Activated CD4-positive, alpha-beta T cell treated with anti-CD3 and anti-CD28 coated beads for 36 hours (primary cell): ENCODE measurements at places on chromosomes 2 and 18.

GRCh38 chr18:31636387-31636786 is 44.7 kb downstream of the TTR start:
- DNase-seq = no peak

DNA sequence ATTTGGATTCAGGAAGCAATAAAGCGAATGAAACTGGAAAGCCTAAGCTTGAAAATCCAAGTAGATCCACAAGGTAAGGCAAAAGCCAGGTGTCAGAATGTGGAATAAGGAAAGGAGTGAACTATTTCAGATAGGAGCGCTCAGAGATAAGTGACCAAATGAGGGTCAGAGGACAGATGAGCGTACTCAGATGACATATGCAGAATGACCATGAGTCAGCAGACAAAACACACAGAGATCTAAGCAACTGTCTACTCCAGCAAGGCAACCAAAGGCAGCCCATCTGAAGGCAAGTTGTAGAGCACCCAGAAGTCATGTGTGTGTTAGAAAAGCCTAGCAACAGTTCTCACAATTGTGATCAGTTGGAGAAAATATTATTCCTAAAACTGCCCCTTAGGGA is 548.4 kb upstream of the FSHR start:
- no peak for DNase-seq

DNA sequence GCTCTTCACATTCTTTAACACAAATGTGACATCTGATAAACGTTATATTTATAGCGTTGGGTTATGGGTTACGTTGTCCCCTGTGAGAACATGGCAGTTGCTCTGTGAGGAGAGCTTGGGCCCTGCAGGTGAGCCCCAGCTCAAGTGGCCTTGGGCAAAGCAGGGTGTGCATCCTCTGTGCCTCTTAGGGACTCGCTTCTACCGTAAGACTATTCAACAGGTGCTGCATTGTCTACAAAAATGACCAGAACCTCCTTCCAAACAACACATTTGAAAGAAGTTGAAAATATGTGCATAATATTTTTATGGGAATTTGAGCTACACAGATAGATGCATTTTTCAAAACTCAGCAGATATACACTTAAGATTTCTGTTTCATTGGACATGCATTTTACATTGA is 16.4 kb upstream of the CHMP1B start:
- DNase-seq = no peak

- no peak for DNase-seq
These were observed 220.1 kb downstream of the MYCN start for GRCh38 chr2:16160281-16161084.

DNA sequence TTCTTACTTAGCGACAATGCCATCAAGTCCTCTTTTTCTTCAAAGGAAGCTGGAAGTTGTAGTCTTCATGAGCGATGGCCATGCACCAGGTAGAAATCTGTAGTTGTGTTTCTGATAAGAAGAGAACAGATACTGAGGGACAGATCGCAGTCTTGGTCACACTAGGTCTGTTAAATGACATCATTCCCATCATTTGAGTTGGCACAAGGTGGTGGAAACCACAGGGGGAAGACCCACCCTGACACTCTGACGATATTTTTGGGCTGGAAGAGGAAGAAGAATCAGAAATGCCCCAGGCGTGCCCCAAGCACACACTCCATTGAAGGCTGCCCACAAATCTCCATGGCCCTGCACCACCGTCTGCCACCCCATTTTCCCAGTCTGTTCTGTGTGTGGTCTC is 89.0 kb upstream of the BOD1L2 start:
- peak; percentile 47 for DNase-seq

DNA sequence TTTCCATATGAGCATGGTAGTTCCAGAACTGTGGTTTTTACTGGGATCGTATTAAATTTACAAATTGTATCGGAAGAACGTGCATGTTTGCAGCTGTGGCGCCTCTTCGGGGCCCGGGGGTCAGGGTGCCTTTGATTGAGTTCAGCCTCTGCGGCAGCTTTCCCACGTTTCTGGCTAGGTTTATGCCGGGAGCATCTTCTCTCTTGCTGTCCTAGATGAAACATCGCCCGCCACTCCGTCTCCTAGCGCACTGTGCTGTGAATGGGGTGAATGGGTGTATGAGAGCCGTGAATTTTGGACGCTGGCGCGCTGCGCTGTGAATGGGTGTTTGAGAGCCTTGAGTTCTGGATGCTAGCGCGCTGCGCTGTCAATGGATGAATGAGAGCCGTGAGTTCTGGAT is 12.3 kb downstream of the PDCD1 start:
- peak; percentile 11 for DNase-seq
